ENCODE measurements at places on chromosomes 7 and 10.
A peak's percentile ranks its signal among the peaks of the same experiment; 100 is the strongest.

DNA sequence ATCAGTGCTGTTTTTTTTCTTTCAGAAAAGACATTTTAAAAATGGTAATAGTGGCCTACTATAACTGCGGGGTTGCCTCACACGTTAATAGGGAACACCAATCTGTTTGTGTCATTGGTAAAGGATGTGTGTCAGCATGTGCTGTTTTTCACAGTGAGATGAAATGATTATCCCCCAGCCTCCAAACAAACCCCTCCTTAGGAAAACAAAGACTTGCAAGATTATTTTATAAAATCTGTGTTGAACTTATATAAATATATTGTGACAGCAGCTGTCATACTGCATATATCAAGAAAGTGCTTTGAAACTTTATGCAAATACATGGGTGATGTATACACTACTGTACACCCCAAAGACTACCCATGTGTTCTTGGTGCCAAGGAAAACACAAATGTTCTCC lies 125.8 kb downstream of the BMPER start:
- H3K4me3 ChIP-seq = no peak overlapping the region
- peaks cover 9% of the 10 kb centered on the region for H3K4me1 ChIP-seq
- no peak overlapping the region for H3K27ac ChIP-seq

GRCh38 chr10:22977751-22978150 lies 49.9 kb downstream of the ARMC3 start:
- H3K4me1 ChIP-seq = no peaks in the 10 kb centered on the region
- no peak overlapping the region for H3K27ac ChIP-seq
- DNase-seq = no peak

DNA sequence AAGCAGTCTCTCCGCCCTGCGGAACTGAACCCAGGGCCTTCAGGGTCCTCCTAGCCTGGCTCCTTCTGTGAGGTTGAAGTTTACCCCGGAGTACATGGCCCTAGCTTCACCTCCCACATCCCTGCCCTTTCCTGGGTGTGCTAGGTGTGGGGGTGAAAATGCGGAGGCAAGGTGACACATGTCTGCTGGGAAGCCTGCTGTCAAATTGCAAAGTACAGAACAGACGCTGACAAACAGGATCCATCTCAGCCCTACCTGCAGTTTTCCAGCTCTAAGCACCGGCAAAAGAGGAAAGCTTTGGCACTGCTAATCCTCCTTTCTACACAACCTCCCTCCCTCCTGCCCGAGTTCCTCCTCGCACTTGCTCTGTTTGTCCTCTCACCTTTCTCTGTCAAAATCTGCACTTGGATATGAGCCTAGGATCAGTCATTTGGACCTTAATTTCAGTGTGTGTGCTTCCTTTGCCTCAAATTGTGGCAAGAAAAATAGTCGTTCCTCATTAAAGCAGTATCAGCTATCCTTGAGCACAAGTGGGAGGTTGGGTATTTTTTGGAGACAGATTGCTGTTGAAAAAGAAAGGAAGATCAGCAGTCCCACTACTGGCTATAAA lies 14.4 kb upstream of the GPR15LG start:
- H3K27me3 ChIP-seq = peaks cover 4% of the 10 kb centered on the region
- no peak overlapping the region for H3K4me3 ChIP-seq
- no peaks in the 10 kb centered on the region for H3K4me1 ChIP-seq
- H3K27ac ChIP-seq = no peak overlapping the region
- H3K36me3 ChIP-seq = peaks cover 15% of the 10 kb centered on the region

GRCh38 chr10:78766603-78767002 lies 302.2 kb upstream of the ZMIZ1 start:
- H3K36me3 ChIP-seq = no peaks in the 10 kb centered on the region
- no peak overlapping the region for H3K27ac ChIP-seq
- no peak for DNase-seq
- no peaks in the 10 kb centered on the region for H3K27me3 ChIP-seq

DNA sequence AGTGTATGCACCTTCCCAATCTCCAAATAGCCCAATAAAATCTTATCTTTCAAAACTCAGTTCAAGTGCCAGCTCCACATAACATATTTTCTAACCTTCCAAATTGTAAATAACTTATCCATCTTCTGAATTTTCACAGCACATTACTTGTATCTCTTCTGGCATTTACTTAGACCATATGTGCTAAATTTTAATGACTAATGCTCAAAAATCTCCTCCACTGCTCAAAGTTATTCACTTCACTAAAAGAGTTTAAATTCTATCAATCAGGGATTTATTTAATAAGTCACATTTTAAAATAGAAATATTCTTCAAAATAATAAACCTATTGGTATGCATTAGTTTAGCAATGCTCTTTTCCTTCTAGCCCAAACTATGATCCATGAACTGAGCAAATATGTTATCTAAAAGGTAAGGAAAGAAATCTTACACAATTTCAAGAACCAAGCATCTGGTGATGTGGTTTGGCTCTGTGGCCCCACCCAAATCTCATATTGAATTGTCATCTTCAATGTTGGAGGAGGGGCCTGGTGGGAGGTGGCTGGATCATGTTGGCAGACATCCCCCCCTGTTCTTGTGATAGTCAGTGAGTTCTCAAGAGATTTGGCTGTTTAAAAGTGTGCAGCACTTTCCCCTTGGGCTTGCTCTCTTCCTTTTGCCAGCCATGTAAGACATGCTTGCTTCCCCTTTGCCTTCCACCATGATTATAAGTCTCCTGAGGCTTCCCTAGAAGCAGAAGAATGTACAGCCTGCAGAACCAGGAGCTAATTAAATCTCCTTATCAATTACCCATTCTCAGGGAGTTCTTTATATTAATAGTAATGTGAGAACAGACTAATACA lies 28.1 kb upstream of the GPR22 start:
- no peak for DNase-seq
- H3K4me3 ChIP-seq = no peak overlapping the region
- H3K27ac ChIP-seq = no peak overlapping the region

DNA sequence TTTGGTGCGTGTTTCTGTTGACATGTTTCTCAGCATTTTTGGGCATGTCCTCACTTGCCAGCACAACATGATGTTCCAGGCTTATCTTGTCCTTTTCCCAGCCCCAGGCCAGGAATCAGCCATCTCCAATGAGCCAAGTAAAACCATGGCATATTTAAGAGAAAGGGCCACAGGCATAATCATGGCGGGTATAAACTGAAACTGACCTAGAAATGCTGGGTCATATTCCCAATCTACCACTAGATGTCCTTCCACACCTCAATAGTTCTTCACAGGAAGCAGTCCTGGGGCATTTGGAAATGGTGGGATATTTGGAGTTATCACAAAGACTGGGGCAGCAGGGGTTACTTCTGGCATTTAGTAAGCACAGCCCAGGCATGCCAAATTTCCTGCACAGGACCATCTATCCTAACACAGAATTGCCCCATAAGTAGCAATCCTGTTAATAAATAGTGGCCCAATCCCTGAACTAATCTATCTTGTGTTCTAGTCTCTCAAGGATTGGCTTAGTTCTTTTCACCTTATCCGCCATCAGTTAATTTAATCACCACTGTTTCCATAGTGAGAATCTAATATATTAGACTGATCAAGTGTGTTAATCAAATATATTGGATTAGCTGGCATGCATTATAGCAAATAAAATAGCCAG lies 101.6 kb downstream of the NPSR1 start:
- H3K27me3 ChIP-seq = no peaks in the 10 kb centered on the region
- H3K4me3 ChIP-seq = no peak overlapping the region

GRCh38 chr10:24382979-24383663 lies 174.2 kb downstream of the KIAA1217 start:
- H3K27me3 ChIP-seq = no peaks in the 10 kb centered on the region
- H3K4me3 ChIP-seq = no peak overlapping the region
- H3K36me3 ChIP-seq = no peaks in the 10 kb centered on the region
- no peak overlapping the region for H3K27ac ChIP-seq
- H3K4me1 ChIP-seq = peaks cover 10% of the 10 kb centered on the region

- DNase-seq = peak; percentile 69
- H3K4me1 ChIP-seq = peaks cover 92% of the 10 kb centered on the region
- H3K4me3 ChIP-seq = peak overlapping the region; percentile 44
- peaks cover 15% of the 10 kb centered on the region for H3K36me3 ChIP-seq
Measured at GRCh38 chr7:130941322-130942210, 207.6 kb upstream of the KLF14 start.

- H3K4me1 ChIP-seq = peaks cover 26% of the 10 kb centered on the region
- H3K27ac ChIP-seq = peak overlapping the region; percentile 65
- no peaks in the 10 kb centered on the region for H3K27me3 ChIP-seq
- no peaks in the 10 kb centered on the region for H3K36me3 ChIP-seq
- no peak for DNase-seq
- no peak overlapping the region for H3K4me3 ChIP-seq
Measured at GRCh38 chr10:91590904-91591796, 41.7 kb downstream of the PPP1R3C start.

DNA sequence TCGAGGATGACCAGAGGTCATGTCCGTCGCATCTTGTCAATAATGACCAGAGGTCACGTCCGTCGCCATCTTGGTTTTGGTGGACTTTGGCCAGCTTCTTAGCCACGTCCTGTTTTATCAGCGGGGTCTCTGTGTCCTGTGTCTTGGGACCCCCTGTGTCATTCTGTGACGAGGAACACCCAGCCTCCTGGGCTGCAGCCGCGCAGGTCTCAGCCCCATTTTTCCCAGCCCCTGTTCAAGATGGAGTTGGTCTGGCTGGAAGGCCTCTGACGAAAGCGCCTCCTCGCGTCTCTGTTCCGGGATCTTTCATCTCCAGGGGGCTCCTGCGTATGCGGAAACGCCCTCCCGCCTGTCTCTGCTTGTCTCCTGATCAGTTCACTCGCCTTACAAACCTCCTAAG lies 134.2 kb downstream of the ELFN1 start:
- H3K27ac ChIP-seq = no peak overlapping the region
- DNase-seq = no peak
- no peaks in the 10 kb centered on the region for H3K27me3 ChIP-seq
- no peak overlapping the region for H3K4me3 ChIP-seq

DNA sequence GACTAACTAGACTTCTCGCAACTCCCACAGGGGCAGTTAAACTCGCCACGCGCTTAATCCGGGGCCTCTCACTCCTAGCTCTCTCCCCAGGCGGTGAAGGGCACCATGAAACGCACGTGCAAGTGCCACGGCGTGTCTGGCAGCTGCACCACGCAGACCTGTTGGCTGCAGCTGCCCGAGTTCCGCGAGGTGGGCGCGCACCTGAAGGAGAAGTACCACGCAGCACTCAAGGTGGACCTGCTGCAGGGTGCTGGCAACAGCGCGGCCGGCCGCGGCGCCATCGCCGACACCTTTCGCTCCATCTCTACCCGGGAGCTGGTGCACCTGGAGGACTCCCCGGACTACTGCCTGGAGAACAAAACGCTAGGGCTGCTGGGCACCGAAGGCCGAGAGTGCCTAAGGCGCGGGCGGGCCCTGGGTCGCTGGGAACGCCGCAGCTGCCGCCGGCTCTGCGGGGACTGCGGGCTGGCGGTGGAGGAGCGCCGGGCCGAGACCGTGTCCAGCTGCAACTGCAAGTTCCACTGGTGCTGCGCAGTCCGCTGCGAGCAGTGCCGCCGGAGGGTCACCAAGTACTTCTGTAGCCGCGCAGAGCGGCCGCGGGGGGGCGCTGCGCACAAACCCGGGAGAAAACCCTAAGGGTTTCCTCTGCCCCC lies 19.5 kb downstream of the WNT8B start:
- peaks cover 34% of the 10 kb centered on the region for H3K27me3 ChIP-seq
- peaks cover 5% of the 10 kb centered on the region for H3K36me3 ChIP-seq
- peak overlapping the region; percentile 58 for H3K4me3 ChIP-seq
- DNase-seq = peak; percentile 84
- H3K4me1 ChIP-seq = peaks cover 16% of the 10 kb centered on the region

- H3K4me1 ChIP-seq = peaks cover 70% of the 10 kb centered on the region
- H3K4me3 ChIP-seq = no peak overlapping the region
- DNase-seq = no peak
- H3K36me3 ChIP-seq = no peaks in the 10 kb centered on the region
- H3K27ac ChIP-seq = no peak overlapping the region
Measured at GRCh38 chr10:69323622-69324021, 45.3 kb downstream of the HK1 start.

- H3K4me1 ChIP-seq = peaks cover 5% of the 10 kb centered on the region
- DNase-seq = no peak
- no peaks in the 10 kb centered on the region for H3K27me3 ChIP-seq
- H3K4me3 ChIP-seq = no peak overlapping the region
Measured at GRCh38 chr7:143480501-143480900, 2.8 kb downstream of the TAS2R41 start.

- no peaks in the 10 kb centered on the region for H3K4me1 ChIP-seq
- no peak for DNase-seq
- no peaks in the 10 kb centered on the region for H3K27me3 ChIP-seq
- H3K36me3 ChIP-seq = no peaks in the 10 kb centered on the region
- H3K4me3 ChIP-seq = no peak overlapping the region
Measured at GRCh38 chr7:142012825-142013511, 17.3 kb downstream of the MGAM start.

DNA sequence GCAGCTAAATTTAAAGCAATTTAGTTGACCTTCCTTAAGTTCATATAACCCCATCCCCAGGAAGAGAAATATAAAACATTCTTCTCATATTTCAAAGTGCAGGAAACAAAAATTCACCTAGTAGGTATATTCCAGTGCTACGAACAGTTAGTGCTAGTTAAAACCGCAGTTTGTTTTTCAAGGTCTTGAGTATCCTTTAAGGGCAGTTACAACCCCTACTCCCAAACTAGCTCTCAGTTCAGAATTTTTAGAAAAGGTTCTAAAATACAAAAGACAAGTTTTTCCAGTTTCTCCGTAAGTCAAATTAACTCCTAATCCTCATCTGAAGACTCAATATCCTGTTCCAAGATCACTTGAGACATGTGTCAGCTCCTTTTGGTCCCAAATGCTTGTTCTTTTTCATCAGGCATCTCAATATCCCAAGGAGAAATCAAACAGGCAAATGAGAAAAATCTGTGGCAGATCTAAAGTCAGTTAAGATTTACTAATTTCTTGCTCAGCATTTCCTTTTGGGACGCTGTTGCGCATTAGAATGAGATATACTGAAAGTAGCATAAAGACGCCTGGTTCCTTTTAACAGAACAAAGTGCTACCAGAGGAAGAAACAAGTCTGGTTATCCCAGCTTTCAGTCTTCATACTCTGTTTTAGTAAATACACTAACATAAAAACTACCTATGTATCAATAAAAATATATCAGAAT lies 51.8 kb downstream of the ARHGAP12 start:
- peaks cover 10% of the 10 kb centered on the region for H3K4me1 ChIP-seq
- H3K4me3 ChIP-seq = no peak overlapping the region
- no peaks in the 10 kb centered on the region for H3K27me3 ChIP-seq
- no peaks in the 10 kb centered on the region for H3K36me3 ChIP-seq
- no peak overlapping the region for H3K27ac ChIP-seq

- DNase-seq = no peak
- H3K27me3 ChIP-seq = no peaks in the 10 kb centered on the region
- no peaks in the 10 kb centered on the region for H3K36me3 ChIP-seq
- H3K4me1 ChIP-seq = no peaks in the 10 kb centered on the region
- H3K27ac ChIP-seq = no peak overlapping the region
- no peak overlapping the region for H3K4me3 ChIP-seq
Measured at GRCh38 chr10:78785991-78786390, 282.8 kb upstream of the ZMIZ1 start.

GRCh38 chr7:88919478-88920131 lies 124.1 kb upstream of the TEX47 start:
- no peaks in the 10 kb centered on the region for H3K4me1 ChIP-seq
- H3K4me3 ChIP-seq = no peak overlapping the region
- H3K27me3 ChIP-seq = no peaks in the 10 kb centered on the region
- H3K27ac ChIP-seq = no peak overlapping the region
- H3K36me3 ChIP-seq = no peaks in the 10 kb centered on the region

Data from lower lobe of right lung (tissue), 2 donors.